Sciatic nerve (tissue), 2 donors: ENCODE measurements at places on chromosomes 11 and 22. TPM values are rescaled to one million over a fixed set of nuclear protein-coding genes. Genes with fewer than 3 reads are reported as not detected.

Gene RFPL2
- total RNA-seq = not detected

Gene PICK1
- 28.7 TPM for total RNA-seq

Gene CENPM
- total RNA-seq = not detected

Gene MS4A7
- 48.4 TPM for total RNA-seq

Gene CBLIF
- not detected for total RNA-seq

Gene STT3A
- 100 TPM for total RNA-seq

Gene GRM5
- 0.13 TPM for total RNA-seq

Gene DEPDC5
- total RNA-seq = 43.1 TPM

Gene C22orf15
- total RNA-seq = 0.49 TPM

Gene ZBED4
- total RNA-seq = 8.0 TPM

DNA sequence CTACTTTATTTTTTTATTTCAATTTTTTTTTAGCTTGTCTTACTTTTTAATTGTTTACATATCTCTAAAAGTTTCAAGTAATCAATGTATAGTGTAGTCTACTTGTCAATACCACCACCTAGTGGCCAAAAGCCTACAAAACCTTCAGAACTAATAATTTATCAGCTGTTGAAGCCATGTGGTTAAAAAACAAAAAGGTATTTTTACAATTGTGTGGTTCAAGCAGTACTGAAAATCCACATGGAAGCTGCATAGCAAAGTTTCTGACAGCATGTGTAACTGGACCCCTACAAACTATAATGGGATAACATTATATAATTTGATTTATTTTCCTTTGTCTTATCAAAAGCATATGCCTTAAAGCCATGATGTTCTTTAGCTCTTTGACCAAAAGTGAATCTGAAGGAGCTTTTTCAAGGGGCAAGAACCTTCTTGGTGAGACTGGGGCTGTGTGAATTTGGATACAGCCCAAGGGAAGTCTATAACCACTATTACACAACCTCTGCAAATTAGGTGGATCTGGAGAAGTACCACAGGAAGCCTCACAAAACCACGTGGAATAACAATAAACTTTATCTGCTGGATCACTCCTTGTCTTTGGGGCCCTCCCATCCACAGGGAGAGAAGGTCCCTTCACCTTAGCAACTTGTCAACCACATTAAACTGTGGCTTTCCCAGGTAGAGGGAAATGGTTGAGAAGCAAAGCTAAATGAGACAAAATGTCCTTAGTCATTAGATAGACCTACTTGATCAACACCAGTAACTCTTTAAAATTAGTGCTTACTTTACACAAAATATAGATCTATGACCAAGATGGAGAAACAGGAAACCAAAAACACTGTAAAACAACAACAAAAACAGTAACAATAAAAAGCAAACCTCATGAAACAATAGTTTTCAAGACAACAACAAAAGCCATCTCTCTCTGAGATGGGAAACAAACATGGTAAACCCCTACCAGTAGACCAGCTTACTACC is 9.9 kb downstream of the NARS2 start:
- no peak for DNase-seq

- DNase-seq = no peak
Observed at GRCh38 chr22:17191163-17191784, 28.0 kb downstream of the ADA2 start.

DNA sequence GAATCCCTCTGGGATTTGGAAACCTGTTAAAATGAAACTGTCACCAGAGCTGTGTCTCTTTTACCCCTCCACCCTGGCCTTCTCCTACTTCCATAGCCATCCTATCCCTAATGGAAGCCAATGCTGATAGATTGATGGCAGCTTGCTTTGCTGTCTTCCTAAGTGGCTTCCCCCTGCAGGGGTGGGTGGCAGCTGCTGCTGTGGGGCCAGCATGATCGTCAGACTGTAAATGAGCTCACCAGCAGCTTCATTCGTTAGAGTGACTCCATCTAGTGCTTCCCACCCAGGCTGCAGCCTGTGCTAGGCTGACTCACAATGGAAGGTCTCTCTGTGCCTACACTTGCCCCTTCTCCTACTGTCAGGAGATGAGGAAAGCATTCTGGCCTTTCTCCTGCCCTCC is 311.0 kb downstream of the BUD13 start:
- no peak for DNase-seq

GRCh38 chr11:133497477-133498140 is 34.7 kb downstream of the OPCML start:
- no peak for DNase-seq

DNA sequence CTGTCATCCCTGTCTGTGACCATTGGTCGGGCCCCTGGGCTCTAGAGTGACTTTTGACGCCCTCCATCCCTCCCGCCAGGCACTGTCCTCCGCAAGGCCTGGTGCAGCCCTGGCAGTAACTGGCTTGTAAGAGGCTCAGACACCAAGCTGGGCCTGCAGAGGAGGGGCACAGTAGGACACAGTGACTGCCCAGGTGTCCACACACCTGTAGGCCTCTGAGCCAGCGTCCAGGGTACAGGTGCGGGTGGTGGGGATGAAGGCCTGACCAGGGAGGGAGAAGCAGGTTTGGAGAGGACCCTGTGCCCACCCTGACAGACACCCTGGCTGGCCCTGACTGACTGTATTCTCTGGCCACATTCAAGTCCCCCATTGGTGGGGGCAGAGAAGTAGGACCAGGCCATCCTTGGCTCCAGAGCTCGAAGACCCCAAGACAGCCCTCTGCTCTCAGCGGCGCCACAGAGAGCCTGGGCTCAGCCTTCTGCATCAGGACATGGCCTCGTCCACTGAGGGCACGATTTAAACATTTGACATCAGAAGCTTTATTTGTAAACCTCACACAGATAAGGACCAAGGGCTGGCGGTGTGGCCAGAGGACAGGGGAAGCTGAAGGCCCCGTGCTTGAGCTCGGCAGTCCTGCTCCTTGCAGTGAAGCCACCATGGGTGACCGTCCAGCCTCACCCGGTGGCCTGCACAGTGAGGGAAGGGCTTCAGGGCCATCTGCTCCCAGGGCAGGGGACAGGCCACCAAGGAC is 31.4 kb downstream of the PPIL2 start:
- no peak for DNase-seq

DNA sequence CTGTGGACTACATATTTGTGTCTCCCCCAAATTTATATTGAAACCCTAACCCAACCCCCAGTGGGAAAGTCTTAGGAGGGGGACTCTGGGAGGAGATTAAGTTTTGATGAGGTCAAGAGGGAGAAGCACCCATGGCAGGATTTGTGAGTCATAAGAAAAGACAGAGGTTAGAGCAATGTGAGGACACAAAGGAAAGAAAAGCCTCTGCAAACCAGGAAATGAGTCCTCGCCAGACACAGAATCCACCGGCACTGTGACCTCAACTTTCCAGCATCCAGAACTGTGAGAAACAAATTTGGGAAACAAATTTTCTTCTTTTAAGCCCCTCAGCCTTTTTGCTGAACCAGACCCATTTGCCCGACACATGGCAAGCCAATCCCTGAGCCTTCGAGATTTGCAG is 397.0 kb downstream of the NTM start:
- no peak for DNase-seq

GRCh38 chr11:61874377-61874809 is 17.0 kb downstream of the FADS3 start:
- no peak for DNase-seq

GRCh38 chr11:11668781-11669180 is 47.0 kb upstream of the GALNT18 start:
- DNase-seq = no peak

GRCh38 chr11:10438458-10438857 is 16.6 kb upstream of the AMPD3 start:
- DNase-seq = no peak

- DNase-seq = no peak
Observed at GRCh38 chr11:6988506-6988905, 31.6 kb downstream of the ZNF214 start.

DNA sequence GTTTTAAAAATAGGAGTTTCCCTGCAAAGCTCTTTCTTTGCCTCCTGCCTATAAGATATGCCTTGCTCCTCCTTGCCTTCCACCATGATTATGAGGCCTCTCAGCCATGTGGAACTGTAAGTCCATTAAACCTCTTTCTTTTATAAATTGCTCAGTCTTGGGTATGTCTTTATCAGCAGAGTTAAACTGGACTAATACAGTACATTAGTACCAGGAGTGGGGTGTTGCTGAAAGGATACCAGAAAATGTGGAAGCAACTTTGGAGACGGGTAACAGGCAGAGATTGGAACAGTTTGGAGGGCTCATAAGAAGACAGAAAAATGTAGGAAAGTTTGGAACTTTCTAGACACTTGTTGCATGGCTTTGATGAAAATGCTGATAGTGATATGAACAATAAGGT is 709.9 kb downstream of the LUZP2 start:
- no peak for DNase-seq

DNA sequence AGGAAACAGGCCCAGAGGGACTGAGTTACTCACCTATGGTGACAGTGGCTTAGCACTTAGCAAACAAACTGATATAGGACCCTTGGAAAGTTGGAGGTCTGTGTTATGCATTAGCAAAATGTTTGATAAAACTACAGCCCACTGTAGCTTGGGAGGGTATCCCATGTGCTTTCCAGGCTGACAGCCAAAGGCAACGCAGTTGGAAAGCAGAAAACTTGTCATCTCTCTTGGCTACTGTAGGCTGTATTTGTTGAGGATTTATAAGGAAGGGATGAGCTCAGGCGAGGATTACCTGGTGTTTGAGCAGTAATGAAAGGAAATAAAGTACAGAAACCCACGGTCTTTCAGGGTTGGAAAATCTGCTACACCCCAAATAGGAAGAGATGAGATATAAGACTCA is 23.8 kb downstream of the SDHAF2 start:
- DNase-seq = no peak

DNA sequence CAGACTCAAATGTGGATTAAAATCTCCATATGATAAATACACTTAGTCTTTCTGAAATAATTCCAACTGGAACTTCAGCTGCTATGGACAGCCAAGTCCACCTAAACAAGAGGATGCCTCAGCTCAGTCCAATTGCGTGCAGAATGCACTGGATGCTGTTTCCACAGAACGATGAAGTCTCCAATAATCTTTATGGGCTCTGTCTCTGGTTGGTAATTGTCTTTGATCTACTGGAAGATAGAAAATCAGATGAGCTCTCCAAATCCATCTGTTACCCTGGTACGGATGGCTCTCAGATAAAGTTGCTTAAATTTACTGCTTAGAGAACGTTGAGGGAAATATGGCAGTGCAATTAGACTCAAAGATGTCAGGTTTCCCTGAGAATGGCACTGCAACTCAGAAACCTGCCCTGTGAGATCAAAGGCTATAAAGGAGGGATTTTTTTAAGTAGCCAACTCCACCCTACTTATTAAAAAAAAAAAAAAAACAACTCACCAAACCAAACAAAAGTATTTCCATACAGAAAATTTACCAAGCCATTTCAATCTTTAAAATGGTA is 859 bp upstream of the BIRC3 start:
- DNase-seq = no peak

GRCh38 chr11:64762277-64762673 is 2.5 kb upstream of the PYGM start:
- peak; percentile 51 for DNase-seq

DNA sequence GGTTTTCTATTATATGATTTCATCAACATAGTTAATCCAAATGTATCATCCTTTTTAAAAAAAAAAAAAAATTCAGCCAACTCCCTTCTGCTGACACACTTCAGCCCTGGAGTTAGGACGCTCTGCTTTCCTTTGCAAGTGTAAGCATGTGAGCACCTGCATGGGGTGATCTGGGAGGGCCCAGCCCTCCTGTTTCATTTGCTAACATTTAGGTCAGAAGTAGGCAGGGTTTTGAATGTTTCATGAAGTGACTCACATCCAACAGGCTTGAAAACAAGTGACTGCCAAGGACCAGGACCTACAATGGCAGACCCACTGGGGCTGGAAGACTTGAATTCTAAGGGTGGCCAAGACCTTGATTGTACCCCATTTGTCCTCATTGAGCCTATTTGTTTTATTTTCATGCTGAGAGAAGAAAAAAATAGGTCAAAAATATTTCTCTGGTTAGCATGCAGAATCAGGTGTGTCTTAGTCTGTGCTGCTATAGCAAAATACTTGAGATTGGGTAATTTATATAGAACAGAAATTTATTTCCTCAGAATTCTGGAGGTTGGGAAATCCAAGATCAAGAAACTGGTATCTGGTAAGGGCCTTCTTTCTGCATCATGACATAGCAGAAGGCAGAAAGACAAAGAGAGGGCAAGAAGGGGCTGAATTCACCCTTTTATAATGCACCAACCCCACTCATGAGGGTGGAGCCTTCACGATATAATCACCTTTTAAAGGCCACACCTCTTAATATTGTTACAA is 137.6 kb downstream of the CD44 start:
- DNase-seq = no peak

DNA sequence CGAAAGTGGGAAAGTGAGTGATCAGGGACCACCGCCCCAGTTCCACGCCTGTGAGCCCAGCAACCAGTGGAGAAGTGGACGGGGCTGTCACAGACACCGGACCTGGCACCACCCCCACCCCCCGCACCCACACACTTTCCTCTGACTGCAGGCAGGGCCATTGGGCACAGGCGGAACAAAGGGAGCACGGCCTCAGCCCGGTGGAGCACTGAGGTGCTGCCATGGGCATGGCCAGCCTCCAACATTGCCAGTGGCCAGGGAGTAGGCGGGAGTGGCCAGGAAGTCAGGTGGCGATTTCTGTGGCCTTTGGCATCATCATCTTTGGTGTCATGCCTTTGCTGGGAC is 78.5 kb downstream of the BCR start:
- no peak for DNase-seq

- no peak for DNase-seq
Observed at GRCh38 chr22:17890892-17891291, 116.6 kb upstream of the BID start.

DNA sequence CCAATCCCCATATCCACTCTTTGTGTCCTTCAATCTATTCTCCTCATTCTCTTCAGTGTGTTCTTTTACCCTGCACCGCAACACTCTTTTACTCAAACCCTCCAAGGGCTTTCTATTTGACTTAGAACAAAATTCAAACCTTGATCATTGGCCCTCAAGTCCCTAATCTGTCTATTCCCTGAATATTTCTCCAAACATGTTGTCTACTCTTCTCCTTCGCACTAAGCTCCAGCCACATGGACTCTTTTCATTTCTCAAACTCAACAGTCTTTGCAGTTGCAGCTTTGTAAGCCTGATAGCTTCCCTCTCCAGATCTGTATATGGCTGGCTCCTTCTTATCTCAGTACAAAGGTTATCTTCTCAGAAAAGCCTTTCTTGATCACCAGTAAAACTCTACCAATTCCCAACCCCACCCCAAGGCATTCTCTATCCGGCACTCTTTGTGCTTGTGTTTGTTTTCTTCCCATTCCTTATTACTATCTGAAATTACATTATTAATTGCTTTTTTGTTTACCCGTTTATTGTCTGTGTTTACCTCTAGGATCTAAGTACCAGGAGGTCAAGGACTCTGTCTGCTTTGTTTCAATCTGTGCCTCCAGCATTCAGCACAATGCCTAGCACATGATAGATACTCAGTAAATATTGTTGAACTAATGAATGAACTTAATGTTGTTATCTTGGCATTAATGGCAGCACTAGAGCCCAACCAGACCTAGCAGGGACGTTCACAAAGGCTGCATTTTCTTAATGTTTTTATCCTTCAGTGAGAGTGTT is 147.4 kb downstream of the BBOX1 start:
- no peak for DNase-seq
